ENCODE measurements at places on chromosomes 2 and 18. TPM values are rescaled to one million over a fixed set of nuclear protein-coding genes. Genes with fewer than 3 reads are reported as not detected.

Gene GPR155
- 0.39 TPM for total RNA-seq

Gene GAL3ST2
- total RNA-seq, result 0.33 TPM

Gene ANO7
- 2.2 TPM for total RNA-seq

Gene ANKRD30B
- not detected for total RNA-seq

Gene NRP2
- 157 TPM for total RNA-seq
